ENCODE measurements at places on chromosomes 3 and 15.

GRCh38 chr3:124174476-124174875 lies 182.6 kb upstream of the ROPN1 start:
- no peak for DNase-seq

- DNase-seq, result no peak
These were observed 435.2 kb downstream of the MCTP2 start for GRCh38 chr15:94666553-94666952.

DNA sequence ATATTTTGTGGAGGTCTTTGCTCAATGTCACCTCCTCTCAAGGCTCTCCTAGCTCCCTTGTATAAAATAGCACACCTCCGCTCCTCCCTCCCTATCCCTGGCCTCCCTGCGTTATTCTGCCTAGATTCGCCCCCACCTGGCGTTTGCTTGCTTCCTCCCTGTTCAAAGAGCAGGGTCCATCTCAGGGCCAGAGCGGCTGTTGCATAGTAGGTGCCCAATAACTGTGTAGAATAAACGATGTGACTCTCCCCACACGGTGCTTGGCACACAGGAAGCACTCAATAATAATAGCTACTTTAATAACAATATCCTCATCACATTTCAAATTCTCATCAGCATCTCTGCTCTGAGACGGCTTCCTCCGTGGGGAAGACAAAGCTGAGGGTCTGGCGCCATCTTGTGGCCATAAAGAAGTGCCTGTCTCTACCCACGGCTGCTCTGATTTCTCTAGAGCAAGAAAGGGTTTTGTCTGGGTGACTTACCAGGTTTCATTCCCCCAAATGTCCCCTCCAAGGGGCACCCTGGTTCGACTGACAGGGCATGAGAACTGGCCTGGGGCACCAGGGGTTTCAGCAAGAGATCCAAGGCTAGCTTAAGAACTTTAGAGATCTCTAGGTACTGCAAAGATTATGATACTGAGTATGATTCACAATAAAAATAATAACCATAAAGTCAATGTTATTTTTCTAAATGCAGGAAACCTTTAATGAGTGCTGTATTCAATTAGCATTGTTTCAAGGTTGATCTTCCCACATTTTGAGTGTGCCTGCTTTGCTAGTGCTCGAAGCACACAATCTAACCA lies 16.1 kb downstream of the CD276 start:
- peak; percentile 48 for DNase-seq

DNA sequence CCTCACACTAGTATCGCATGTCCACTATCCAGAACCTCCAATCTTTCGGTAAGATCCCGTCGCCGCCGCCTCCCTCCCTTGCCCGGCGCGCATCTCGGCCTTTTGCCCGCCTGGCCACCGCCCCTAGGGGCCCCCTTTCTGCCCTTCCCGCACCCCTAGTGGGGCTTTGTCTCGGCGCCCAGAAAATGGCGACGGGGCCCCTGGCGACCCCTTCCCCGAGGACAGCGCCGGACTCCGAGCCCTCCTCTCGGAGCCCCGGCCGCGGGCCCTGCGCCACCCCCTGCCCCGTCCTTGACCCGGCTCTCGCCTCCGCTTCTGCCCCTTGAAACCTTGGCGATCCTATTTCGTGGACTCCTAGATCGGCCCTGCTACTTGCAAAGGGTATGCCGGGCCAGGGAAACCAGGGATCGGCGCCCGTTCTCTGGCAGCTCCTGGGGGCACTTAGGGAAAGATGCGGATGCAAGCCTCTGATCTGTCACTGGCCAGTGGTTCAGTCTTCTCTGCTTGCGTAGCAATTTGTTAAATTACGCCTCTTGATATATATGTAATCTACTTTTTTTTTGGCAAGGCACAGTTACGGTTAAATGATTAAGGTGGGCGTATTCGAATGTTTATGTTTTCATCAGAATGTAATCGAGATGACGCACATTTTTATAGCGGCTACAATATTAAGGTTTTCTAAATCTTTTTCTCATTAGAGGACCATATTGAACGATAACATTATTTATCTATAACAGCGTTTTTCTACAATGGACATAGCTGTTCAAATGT lies 603 bp downstream of the EIF1B start:
- DNase-seq, result no peak

DNA sequence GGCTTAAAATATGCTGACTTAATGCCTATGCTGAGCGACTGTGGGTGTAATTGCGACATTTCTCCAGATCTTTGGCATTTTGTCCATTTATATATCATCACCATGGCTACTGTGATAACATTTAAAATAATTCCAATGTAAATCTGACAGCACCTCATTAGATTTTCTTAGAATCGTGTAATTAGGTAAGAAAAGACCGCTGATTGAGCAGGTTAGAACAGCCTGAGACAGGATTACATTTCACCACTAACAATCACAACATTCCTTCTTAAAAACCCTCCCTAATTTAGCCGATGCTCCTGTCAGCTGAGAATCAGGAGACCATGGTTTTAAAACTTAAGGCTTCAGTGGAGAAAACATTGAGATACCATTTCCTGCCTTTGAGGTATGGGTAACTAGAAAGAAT lies 455.3 kb upstream of the PDZRN3 start:
- DNase-seq, result no peak

DNA sequence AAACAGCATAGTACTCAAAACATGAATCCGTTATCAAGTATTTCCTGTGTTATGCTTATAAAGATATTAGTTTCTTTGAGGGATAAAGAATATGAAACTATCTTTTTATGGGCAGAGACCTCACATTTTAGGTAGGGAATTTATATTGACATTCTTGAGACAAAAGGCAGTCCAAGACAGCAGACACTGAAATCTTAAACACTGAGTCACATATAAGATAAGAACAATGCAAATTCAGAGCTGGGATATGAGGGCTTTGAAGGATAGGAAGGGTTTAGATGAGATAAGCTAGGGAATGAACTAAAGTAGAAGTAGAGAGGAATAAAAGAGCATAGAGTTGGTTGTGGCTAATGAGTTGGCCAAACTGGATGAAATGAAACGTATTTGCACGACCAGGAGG lies 58.4 kb downstream of the ASTE1 start:
- DNase-seq, result no peak

GRCh38 chr15:100093211-100094126 lies 248.3 kb downstream of the ADAMTS17 start:
- DNase-seq, result no peak
